Natural killer cell (primary cell): ENCODE measurements at places on chromosomes 7 and 10. TPM values are rescaled to one million over a fixed set of nuclear protein-coding genes. Genes with fewer than 3 reads are reported as not detected.
A peak's percentile ranks its signal among the peaks of the same experiment; 100 is the strongest.

DNA sequence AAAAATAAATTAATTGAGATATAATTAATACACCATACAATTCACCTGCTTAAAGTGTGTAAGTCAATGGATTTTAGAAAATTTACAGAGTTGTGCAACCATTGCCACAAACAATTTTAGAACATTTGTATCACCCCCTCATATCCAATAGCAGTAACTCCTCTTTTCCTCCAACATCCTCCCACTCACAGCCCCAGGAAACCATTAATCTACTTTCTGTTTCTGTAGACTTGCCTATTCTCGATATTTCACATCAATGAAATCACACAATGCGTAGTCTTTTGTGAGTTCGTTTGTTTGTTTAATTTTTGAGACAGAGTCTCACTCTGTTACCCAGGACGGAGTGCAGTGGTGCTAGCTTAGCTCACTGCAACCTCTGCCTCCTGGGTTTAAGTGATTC is 13.7 kb upstream of the HERC4 start:
- no peak for DNase-seq

DNA sequence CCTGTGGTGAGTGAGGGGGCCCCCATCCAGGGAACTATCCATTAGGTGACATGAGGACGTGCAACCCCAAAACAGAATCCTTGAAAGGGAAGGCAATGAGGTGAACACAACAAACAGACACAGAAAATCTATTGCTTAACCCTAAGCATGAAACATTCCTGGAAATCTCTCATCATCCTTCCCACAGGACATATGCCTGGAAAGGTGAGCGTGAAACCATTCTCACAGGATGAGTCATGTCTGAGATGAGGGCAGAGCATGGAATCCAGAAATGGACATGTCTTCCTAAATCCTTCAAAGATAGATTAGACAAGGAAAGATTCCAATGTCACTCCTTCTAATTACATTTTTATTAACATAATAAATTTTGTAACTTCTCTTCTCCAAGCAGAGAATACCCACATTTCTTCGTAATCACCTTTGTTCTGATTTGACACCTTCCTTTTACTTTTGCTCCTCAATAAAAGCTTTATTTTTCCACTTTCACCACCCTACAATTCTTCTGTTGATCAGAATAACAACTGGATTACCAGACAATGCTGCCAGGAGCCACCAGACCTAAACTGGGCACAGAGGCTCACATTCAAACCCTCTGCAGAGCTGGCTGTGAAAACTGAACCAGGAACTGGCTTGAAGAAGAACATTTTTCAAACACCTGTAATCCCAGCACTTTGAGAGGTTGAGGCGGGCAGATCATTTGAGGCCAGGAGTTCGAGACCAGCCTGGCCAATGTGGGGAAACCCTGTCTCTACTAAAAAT is 67.2 kb downstream of the COBL start:
- no peak for DNase-seq

DNA sequence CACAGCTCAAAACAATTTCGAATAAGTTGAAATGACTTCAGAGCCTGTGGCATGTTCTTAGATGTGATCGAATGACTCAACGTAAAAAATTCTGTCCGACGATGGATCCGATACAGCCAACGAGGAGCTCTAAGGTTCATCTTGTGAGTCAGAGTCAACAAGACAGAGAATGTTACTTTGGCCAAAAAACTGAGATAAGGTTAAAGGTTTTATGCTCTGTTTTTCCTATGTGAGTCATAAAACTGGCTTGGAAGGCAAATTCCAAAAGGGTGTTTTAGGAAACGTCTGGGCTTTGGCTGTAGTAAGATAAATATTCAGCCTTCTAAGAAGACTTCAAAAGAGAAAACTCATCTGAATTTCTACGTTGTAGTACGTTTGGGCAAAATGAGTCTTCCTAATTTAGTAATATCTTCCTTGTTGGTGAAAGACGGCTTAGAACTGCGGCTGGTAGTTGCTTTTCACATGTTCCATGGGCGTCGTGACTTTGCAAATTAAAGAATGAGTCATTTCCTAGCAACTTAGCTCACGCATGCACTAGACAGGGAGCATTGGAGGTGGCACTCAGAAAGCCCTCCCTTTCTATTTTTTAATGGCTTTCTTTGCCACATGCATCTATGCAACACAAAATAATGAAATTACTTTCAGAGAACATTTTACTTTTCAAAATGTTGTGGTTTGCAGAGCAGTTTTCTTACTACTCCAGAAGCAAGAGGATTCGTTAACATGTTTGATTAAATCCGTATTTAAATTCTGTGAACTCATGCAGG is 28.2 kb downstream of the PFKP start:
- DNase-seq, result peak; percentile 41

GRCh38 chr10:87101996-87102395 is 7.0 kb downstream of the SHLD2 start:
- no peak for DNase-seq

DNA sequence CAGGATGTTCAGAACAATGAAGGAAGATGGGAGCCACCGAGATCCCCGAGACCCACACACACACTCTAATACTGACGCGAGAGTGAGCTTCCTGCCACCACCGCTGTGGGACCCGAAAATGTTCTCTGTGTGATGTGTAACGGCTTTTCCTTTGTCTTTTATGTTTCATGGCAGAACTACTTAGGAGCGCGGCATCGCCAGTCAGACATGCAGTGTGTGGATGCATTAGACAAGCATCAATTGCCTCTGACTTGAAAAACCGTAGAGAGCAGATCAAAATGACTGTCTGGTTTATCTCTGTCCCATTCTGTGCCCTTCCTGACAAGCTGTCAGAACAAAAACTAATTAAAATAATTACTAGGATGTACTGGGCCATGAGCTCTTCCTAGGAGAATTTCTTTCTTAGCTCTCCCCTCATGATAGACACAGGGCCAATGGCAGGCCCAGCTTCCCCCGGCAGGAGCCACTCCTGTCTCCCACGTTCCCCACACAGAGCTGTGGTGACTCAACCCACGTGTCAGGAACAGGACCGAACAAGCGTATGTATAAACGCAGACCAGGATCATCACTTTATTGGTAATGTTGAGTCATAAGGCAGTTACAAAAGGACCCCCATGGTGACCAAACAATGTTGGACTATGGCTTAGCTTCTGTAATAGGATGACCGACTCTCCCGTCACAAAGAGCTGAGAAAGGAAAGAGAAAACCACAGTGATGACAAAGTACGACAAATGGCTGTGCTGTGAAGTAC is 705.0 kb downstream of the PARD3 start:
- no peak for DNase-seq

Gene PLAU
- total RNA-seq, result 0.12 TPM

Gene GGCT
- 10.8 TPM for total RNA-seq
